ENCODE measurements at places on chromosomes 7 and 10. TPM values are rescaled to one million over a fixed set of nuclear protein-coding genes. Genes with fewer than 3 reads are reported as not detected.

- no peak overlapping the region for H3K4me3 ChIP-seq
- H3K4me1 ChIP-seq = no peaks in the 10 kb centered on the region
- no peaks in the 10 kb centered on the region for H3K27me3 ChIP-seq
- H3K36me3 ChIP-seq = no peaks in the 10 kb centered on the region
- no peak overlapping the region for H3K27ac ChIP-seq
Observed at GRCh38 chr7:155942226-155942950, 130.1 kb upstream of the SHH start.

GRCh38 chr7:11831736-11832495, at the start of gene THSD7A:
THSD7A (minus strand) TSS chr7:11832198; CDS start chr7:11831946, 252 bp downstream.
- peak within 1 kb of the TSS; percentile 59 for H3K4me3 ChIP-seq
- H3K4me1 ChIP-seq = peaks cover 16% of the 10 kb centered on the region
- no peaks in the 10 kb centered on the region for H3K27me3 ChIP-seq
- no peak within 1 kb of the TSS for H3K27ac ChIP-seq

GRCh38 chr10:130188195-130189175, 52.3 kb downstream of the GLRX3 start:
- H3K27me3 ChIP-seq = no peaks in the 10 kb centered on the region
- no peak overlapping the region for H3K27ac ChIP-seq
- H3K4me1 ChIP-seq = no peaks in the 10 kb centered on the region
- no peak overlapping the region for H3K4me3 ChIP-seq

DNA sequence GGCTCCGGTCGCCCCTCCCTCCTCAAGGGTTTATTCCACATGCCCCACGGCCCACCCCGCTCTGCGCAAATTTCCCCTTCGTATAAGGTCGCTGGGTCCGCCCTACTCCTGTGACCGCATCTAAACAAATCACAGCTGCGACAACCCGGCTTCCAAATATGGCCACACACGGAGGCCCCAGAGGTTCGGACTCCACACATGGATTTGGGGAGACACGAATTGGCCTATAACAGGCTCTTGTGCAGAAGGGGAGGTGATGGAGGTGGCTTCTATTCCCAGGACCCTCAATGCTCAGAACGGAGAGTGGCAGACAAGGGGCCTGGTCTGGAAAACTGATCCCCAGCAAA, 90.1 kb downstream of the FOXL3 start:
- H3K4me3 ChIP-seq = peak overlapping the region; percentile 49
- no peak for DNase-seq
- no peak overlapping the region for H3K27ac ChIP-seq
- peaks cover 3% of the 10 kb centered on the region for H3K27me3 ChIP-seq

GRCh38 chr7:87151729-87152111, 533 bp upstream of the DMTF1 start:
- peak overlapping the region; percentile 98 for H3K27ac ChIP-seq
- no peaks in the 10 kb centered on the region for H3K36me3 ChIP-seq
- DNase-seq = no peak
- H3K4me1 ChIP-seq = peaks cover 46% of the 10 kb centered on the region
- no peaks in the 10 kb centered on the region for H3K27me3 ChIP-seq

DNA sequence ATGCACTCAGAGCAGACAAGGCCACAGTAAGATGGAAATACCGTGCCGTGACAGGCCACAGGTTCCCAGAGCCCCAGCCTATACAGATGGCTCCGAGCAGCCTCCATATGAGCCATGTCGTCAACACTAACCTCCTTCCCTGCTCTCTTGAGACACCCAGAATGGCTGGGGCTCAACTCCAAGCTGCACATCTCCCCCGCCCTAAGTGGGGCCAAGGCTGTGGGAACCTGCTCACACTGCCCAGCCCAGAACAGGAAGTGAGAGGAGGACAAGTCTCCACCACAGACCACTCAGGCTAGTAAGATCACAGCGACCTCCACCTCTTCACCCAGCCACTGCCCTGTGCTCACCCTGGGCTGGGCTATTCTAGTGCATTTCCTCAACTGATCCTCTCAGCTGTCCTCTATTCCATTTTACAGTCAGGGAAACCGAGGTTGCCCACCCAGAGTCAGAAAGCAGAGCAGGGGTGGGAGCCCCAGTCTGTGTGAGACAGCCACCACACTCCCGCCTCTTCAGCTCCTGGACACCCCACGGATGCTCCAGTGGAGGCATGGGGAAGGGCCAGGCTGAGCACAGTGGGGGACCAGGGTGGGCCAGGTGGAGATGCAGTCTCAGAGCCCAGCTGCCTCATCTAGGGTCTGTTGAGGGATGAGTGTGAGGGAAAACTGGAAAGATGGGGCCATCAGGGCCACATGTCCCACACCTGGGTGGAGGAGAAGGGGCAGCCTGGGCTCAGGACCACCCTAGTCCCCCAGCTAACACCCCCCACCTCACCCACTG, 11.6 kb downstream of the GRID1 start:
- H3K4me3 ChIP-seq = no peak overlapping the region
- no peak for DNase-seq
- no peaks in the 10 kb centered on the region for H3K4me1 ChIP-seq
- H3K36me3 ChIP-seq = no peaks in the 10 kb centered on the region

The PNLIP gene
- total RNA-seq = not detected

Measured in gastrocnemius medialis (tissue), 4 donors.